Fibroblast of skin of scalp (primary cell): ENCODE measurements at places on chromosomes 7 and 10.

DNA sequence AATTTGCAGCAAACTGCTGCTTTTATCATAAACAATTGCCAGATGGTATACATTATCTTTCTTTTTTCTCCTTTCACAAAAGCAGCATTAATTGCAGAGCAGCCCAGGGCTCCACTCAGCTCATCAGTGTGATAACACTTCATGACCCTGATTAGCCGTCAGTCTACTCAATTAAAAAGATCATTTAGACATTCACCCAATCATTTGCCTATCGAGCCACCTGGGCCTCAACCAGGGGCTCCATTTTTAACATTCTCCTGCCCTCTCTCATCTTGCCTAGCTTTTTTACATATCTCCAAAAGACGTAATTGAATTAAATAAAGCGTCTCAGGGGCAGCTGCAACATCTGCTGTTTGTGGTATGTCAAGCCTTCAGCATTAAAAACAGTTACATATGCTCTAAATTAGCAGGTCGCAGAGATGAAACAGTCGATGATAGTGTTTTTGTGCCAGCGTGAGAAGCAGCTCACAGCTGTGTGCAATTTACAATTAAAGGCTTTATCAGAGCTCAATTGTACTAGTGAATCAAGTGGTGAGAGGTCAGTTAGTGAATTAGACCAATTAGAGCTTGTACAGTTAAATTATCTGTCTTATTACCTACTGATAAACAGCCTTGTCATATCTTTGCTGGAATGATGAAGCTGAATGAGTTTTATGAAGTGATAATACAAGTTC lies 522.5 kb downstream of the ETV1 start:
- DNase-seq = no peak

- DNase-seq = no peak
Observed at GRCh38 chr10:118547282-118547681, 48.2 kb downstream of the PRLHR start.

GRCh38 chr10:63438506-63439498 lies 27.0 kb downstream of the JMJD1C start:
- DNase-seq = no peak

GRCh38 chr7:95550546-95550945 lies 45.8 kb downstream of the PDK4 start:
- no peak for DNase-seq

- DNase-seq = no peak
Observed at GRCh38 chr10:110834629-110835301, 37.0 kb upstream of the PDCD4 start.

DNA sequence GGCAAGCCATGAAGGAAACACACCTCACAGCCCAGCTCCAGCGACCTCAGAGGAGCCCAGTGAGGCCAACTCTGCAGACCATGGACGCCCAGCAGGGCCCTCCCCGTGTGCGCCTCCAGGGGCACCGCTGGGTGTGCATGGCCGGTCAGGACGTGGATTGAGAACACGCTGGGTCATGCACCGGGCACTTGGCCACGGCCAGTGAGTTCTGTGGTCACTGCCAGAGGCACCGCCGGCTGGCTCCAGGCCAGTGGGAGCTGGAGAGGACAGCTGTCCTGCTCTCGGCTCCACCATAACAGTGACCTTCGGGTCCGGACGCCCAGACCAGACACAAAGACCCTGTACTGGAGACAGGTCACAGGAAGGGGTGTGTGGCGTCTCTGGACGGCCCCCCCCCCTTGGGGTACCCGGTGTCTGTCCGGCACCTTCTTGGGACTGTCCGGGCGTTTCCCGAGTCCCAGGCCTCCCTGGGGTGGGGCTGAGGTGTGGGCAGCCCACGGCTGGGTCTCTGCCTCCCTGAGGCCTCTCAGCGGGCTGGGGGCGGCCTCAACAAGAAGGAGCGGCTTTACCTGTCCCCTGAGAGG lies 50.4 kb upstream of the NKX6-2 start:
- no peak for DNase-seq

- peak; percentile 70 for DNase-seq
Observed at GRCh38 chr10:119209035-119209735, 1.8 kb downstream of the GRK5 start.

- no peak for DNase-seq
Observed at GRCh38 chr10:72356115-72356514, 1.4 kb upstream of the DNAJB12 start.

DNA sequence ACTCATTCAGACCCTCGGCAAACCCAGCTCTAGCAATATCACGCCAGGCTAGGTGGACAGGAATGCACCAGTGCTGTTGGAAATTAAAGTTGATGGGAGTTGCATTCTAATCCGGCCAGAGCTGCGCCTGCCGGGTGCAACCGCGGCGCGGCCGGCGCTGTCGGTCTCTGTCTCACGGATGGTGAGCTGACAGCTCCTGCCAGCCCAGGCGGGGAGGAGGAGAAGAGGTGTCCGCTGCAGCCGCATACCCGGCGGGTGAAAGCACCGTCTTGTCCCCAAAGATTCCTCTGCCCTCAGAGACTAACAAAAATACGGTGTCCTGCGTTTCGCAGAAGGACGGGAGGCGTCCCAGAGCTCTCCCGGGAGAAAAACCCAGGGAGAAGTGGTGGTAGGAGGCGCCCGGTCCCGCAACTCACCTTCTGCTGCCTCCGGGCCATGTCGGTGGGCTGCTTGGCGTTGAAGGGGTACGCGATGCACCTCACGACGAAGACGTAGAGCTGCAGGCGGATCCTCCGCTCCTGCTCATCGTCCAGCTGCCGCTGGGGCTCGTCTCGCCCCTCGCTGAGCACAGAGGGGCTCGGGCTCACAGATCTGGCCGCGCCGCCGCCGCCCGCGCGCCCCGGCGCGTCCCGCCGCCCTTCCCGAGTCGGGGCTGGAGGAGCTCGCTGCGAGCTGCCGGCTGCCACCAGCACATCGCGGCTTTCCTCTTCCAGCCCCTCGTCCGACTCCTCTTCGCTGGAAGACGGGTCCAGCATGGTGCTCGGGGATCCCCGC lies 490 bp downstream of the CADPS2 start:
- peak; percentile 25 for DNase-seq

- DNase-seq = no peak
Observed at GRCh38 chr10:60535427-60535826, 145.8 kb upstream of the ANK3 start.
